NCI-H2171 (cell line): ENCODE measurements at places on chromosomes 7 and 10.

DNA sequence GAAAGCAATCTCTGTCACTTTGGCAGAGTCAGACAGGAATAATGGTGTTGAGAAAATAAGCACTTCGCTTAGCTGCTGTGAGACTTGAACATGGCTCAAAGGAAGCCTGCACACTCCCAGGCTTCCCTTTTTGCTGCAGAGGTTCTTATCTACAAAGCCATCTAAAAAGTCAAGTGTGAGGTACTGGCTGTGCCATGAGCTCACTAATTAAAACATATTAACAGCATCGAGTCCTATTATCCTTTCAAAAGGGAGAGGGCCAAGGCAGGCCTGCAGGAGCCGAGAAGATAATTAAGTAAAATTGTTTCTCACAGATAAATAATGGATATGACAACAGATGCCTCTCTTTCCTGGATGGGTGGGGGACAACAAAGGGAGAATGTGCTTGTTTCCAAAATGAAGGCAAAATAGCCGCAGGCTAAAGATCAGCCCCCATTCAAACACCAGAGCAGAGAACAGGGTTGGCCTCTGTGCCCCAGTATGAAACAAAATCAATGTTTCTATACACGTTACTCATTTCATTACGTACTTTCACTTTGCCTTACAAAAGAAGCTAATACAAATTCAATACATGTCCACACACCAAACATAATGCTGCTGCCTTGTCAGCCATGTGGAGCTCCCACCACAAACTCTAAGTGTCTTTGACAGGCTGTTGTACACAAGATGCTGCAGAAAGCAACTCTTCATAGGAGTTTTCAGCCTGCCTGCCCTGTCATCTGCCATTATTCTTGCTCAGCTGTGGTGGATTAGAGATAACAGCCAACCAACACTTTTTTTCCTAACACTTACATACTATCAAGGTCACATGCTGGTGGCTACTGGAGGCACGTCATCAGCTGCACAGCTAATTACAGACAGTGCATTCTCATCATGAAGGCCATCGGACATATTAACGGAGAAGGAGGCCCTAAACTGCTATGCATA, 55.3 kb downstream of the ELAPOR2 start:
- no peak for DNase-seq

DNA sequence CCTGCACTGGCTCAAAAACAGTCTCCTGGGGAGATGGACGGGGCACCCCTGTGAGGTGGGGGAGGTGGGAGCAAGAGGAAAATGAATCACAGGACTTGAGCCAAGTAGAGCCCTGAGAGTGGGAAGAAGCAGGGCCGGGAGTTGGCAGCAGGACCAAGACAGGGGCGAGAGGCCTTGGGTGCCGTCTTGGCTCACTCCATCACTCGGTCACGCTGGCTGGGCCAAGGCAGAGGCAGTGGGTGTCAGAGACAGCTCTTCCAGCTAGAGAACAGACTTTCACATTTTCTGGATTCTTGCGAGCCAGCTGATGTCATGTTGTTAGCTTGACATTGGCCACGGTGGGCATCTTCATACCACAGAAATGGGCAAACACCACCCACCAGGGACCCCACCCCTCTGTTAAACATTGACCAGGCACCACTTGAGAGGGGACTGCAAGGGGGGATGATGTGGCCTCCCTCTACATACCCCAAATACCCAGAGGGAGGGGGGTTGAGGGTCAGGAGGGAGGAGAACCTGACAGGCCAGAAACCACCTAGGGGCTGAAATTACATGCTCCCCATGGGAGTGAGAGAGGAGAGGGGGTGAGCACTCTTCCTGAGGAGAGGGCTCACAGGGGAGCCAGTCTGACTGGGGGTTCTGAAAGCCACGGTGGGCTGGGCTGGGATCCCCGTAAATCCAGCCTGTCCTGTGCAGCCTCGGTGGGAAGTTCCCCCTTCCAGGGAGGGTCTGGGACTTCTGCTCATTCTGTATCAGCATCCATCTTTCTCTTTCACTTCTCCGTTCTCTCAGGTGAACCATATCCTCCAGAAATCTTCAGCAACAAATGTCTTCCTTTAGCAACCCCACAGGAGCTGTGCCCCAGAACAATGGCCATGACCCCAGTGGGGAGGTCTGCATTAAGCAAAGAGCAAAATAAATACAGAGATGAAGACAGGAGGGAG, 19.6 kb downstream of the CAMK2B start:
- no peak for DNase-seq

DNA sequence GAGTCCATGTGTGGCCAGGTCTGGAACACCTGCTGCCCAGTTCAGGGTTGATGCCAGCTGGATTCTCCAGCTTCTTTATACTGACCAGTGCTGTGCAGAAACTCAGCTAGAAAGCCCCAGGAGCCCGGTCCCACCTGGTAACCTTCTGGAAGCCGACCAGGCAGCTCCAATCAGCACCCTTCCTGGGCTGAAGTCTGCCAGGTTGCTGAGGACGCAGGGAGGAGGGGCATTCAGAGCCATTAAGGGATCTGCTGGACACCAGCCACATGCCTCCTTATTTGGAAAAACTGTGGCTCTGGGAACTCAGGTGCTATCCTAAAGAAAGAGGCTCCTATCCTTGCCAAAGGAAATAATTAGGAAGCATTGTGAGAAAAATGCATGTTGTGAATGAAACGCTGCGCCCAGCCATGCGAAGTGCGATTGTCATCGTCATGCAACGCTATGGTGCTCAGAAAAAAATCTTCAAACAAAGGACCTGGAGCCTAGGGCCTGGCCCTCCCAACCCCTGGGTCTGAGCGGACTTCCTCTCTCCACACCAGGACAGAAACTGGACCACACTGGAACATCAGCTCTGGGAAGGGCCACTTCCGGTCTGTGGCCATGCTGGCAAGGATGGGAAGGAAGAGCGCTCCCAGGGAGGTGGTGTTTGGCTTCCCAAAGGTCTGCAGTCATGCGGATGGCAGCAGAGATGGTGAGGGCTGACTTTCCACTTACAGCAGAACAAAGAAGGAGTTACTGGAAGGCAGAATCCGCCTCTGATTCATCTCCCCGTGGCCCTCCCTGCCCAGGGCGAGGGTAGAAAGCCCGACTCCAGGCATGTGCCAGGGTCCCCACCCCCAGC, 90.1 kb downstream of the FAM53B start:
- no peak for DNase-seq

GRCh38 chr7:56115852-56116538, at the start of gene NUPR2:
TSS of gene NUPR2 (minus strand) at chr7:56116417. CDS start at chr7:56116314, 103 bp downstream.
- no peak for DNase-seq

DNA sequence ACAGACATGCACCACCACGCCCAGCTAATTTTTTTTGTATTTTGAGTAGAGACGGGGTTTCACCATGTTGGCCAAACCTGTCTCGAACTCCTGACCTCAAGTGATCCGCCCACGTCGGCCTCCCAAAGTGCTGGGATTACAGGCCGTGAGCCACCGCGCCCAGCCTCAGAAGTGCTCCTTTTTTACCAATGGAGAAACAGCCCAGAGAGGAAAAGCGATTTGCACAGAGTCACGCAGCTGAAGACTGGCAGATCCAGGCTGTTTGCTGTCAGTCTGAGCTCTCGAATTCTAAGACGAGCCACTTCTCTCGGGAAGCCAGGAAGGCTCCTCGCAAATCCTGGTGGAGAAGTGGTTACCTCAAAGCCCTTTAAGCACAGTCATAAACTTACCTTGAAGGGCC, 57.4 kb upstream of the SDK1 start:
- DNase-seq = no peak
